D721Med (cell line): ENCODE measurements at places on chromosomes 6 and 20.

GRCh38 chr6:26211963-26212362, 124.7 kb downstream of the HFE start:
- DNase-seq: no peak

- DNase-seq: no peak
These were observed 40.4 kb downstream of the FAM184A start for GRCh38 chr6:119037941-119038623.

GRCh38 chr20:32898729-32899128, 40.0 kb downstream of the EFCAB8 start:
- no peak for DNase-seq

DNA sequence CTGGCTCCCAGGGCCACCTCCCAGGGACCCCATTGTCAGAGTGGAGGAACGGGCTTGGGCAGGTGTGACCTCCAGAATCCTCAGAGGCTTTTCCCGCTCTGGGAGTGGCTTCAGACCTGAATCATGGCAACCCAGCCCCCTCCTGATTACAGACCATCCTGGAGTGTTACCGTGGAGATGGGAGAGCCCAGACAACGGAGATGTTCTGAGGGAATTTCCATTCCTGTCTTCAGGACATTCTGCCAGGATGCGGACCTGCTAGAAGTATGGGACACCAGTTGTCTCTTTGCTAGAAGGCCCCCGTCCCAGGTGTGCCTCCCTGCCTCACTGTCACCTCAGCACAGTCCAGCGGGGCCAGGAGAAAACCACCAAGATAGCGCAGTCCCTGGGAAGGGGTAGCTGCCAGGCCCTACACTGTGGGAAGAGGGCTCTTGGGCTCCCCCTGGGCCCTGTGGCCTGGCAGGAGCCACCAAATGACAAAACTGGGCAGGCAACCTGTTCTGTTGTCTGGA, 109.9 kb downstream of the PSMB1 start:
- DNase-seq: no peak

- no peak for DNase-seq
These were observed 25.0 kb upstream of the ABT1 start for GRCh38 chr6:26571592-26572296.

DNA sequence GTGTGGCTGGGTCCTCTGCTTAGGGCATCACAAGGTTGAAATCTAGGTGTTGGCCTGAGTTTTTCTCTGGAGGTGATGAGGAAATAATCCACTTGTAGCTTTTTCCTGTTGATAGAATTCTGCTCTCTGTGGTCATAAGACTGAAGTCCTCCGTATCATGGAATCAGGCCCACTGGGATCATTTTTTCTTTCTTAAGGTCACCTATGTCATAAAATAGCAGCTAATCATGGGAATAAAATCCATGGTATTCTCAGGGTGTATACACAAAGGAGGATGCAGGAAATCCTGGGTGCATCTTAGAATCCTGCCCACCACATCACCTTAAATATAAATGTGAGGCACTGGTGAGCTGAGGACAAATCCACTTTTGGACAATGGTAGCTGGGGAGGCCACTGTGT, 72.7 kb downstream of the PRDM1 start:
- DNase-seq: no peak

DNA sequence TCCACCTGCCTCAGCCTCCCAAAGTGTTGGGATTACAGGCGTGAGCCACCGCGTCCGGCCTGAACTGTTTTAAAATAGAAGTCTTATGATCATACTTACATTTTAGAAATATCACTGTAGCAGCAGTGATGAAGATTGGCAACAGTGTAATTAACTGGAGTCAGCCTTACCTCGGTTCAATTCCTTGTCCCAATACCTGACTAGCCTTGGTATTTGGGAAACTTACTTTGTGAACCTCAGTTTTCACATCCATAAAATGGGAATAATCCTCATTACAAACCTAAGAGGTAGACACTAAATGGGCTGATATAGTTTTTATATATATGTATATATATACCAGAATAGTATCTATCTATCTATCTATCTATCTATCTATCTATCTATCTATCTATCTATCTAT, 19.3 kb downstream of the PHF20 start:
- no peak for DNase-seq

- DNase-seq: peak; percentile 95
These were observed at the start of gene KCNK5 for GRCh38 chr6:39228992-39229767. Gene KCNK5 (minus strand): TSS chr6:39229475. CDS start chr6:39229111, 364 bp downstream.

DNA sequence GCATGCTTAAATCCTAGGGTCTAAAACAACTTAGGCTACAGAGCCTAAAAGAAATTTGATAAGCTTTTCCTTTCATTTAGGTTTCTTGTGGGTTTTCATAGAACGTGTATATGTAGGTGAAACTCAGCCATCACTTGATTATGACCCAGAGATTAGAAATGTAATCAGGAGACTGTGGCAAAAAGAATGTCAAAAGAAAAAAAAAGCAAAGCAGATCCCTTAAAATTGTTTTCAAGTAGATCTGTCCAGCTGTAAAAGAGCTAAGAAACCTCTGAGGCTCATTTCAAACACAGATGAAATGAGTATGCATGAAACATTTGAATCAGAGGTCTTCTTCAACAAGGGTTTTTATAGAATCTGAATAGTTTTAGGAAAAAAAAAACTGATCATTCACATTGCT, 341.3 kb upstream of the PRDM1 start:
- no peak for DNase-seq

DNA sequence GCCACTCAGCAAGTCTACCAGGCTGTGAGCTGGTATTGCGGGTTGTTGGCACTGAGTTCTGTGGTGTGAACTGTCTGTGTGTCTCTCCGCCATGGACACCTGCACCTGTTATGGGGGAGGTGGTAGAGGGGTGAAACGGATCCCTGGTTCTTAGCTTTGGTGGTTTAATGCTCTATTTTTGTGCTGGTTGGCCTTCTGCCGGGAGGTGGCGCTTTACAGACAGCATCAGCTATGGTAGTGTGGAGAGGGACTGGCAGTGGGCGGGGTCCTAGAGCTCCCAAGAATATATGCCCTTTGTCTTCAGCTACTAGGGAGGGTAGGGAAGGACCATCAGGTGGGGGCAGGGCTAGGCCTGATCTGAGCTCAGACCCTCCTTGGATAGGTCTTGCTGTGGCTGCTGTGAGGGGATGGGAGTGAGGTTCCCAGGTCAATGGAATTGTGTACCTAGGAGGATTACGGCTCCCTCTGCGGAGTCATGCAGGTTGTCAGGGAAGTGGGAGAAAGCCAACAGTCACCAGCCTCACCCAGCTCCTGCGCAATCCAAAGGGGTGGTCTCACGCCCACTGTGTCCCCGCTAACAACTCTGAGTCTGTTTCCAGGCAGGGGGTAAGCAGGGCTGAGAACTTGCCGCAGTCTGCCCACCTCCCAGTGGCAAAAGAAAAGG, 154.3 kb downstream of the CCDC170 start:
- DNase-seq: no peak

DNA sequence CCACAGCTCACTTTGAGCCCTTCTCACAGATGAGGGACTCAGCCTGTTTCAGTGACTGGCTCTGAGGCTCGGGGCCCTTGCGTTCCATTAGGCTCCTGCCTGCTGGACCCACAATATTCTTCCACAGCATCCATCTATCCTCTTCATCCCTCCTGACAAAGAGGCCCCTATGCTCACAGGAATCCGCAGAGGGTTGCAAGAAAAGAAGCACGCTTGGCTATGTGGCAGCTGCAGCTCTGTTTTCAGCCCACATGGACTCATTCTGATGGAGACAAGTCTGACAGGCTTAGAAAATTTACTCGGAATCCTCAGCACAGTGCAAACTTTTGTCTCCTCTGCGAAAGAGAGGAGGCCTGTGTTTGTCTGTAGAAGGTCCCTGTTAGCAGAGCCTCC, 207.5 kb downstream of the SYNDIG1 start:
- DNase-seq: no peak

DNA sequence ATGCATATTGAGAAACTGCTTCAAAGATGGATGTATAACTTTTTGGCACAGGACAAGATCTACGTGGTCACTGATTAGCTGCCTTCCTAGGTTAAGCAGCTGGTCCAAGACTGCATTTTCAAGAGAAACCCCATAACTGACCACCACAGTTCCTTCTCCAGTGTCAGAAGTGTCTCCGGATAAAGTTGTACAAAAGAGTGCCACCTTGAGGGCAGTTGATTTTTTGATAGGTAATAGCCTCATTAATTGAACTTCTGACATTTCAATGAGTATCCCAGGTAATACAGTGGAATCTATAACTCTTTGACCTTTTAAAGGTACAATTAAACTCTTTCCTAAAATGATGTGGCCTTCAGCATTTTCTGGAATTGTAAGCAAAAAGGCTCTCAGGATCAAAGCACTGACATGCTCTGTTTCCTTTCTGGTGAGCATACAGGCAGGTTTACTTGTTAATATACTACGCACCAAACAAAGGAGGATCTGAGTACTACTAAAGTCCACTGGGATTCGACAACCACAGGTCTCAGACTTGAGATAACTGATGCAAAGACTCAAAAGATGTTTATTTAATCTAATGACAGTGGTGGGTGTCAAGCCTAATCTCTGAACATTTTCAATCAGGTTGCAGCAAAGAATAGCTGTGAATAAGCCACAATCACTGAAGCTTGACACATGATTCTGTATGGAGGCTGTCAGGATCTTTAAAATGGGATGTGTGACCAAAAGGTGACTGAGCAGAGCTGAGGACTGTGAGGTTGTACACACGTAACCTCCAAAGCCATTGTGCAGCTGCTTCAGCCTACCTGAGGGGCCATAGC, 21.2 kb downstream of the MKKS start:
- no peak for DNase-seq

- DNase-seq: no peak
These were observed 94.1 kb upstream of the ASF1A start for GRCh38 chr6:118799826-118800225.

- no peak for DNase-seq
These were observed 91.4 kb upstream of the DEFB112 start for GRCh38 chr6:50141100-50141499.

- DNase-seq: no peak
These were observed 618.9 kb downstream of the DHX35 start for GRCh38 chr20:39581034-39581433.

DNA sequence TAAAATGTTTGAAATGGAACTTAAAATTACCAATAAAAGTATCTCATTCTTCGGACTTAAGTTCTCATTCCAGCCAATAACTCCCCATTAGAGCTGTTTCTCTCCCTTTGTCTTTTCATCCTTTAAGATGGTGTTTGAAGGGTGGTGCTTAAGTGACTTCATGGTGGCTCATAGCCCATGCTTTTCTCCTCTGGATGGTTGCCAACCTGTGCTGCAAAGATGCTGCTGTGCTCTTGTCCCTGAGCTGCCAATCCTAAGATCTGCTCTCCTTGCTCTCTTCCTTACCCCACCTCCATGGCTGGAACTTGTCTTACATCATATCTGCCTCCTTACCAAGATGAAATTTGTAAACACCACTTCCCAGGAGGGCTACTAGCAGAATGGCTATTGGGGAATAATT, 31.6 kb upstream of the PNRC1 start:
- DNase-seq: no peak

- DNase-seq: no peak
These were observed 141.8 kb upstream of the KCNG1 start for GRCh38 chr20:51164731-51165130.

DNA sequence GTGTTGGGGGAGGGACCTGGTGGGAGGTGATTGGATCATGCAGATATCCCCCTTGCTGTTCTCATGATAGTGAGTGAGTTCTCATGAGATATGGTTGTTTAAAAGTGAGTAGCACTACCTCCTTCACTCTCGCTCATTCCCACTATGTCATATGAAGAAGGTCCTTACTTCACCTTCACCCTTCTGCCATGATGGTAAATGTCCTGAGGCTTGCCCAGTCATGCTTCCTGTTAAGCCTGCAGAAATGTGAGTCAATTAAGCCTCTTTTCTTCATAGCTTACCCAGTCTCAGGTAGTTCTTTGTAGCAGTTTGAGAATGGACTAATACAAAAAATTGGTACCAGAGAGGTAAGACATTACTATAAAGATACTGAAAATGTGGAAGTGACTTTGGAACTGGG, 425.9 kb downstream of the HTR1B start:
- no peak for DNase-seq

DNA sequence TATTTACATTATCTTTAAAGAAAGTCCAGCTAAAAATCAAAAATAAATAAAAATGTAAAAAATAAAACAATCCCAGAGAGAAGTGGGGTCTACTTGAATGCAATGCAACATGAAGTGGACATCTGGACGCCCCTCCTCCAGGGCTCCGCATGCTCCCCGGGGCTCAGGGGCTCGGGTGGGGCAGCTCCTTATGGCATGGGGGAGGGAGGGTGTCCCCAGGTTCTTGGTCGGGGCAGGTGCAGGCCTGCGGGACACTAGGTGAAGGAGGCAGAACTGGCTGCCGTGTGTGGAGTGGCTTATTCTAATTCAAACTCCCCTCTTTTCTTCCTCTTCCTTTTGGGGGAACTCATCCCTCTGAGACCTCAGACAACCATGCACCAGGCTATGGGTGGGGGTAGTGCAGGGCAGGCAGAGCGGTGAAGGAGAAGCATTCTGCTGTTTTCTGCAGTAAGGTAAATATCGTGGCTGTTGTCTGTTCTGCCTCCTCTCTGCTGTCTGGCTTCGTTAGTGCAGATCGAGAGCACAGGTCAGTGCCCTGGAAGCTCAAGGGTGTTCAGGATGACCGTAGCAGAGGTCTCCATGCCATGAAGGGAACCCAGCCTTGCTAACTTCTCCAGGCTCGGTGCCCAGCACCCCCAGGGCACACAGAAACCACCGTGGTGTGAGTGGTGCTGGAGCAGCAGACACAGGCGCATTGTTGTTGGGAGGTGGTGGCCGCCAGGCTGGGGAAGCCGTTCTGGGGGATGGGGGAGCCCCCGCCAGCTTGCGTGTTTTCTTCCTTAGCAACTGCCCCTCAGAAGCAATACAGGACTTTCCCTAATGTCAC, 82.6 kb downstream of the TTLL2 start:
- no peak for DNase-seq

- no peak for DNase-seq
These were observed 4.5 kb upstream of the ZNF831 start for GRCh38 chr20:59159091-59159490.

- no peak for DNase-seq
These were observed 567.6 kb upstream of the MMS22L start for GRCh38 chr6:97850458-97851212.

DNA sequence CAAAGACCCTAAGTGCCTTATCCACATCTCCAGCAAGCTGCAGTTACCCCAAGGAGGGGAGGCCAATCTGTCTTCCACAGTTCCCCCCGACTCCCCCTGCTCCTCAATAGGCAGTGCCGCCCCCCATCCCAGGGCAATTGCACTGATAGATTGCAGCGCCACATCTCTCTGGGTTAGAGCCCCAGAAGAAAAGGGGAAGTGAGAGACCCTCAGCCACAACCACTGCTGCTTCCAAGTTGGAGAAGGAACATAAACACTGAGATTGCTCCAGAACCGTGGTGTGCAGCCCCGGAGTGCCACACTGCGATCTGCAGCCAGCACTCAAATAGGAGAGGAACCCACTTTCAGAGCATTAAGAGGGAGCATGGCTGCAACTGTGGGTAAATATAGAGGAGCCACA, 101.5 kb downstream of the RWDD2A start:
- no peak for DNase-seq

GRCh38 chr6:113599444-113599843, 257.7 kb upstream of the MARCKS start:
- DNase-seq: no peak

DNA sequence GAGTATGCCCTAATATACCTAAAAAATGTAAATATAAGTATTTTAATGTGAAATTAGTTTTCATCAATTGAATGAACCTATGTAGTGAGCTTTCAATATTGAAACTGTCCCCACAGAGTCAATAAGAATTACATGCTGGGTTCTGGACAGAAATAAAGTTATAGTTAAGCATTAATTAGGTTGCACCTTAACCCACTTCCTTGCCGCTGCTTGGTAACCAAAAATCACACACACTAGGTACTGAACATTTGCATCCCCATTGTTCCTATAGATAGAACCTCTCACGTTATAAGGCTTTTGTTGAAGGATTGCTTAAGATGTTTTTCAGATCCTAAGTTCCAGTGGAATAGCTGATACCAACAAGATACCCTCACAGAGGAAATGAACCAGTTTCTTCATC, 237.1 kb upstream of the OPRM1 start:
- DNase-seq: no peak
